ENCODE measurements at places on chromosomes 12 and 14.

DNA sequence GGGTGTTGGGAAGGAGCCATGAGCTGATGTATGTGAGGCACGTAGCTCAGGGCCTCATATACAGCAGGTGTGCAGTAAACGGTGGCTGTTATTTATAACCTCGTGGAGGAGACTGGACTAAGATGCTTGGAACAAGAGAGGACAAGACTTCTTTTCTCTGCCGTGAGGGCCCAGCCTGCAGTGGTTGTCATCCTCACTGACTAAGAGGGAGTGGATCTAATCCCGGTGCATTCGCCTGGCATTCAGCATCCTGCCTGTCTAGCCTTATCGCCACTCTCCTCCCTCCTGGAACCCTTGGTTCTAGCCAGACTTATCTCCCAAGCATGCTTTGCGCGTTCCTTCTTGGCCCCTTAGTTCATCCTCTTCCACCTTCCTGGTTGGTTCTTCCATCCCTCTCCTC is 3.9 kb downstream of the TSPAN9 start:
- no peak for DNase-seq

- DNase-seq = peak; percentile 50
These were observed 15.0 kb downstream of the MDM1 start for GRCh38 chr12:68317047-68317667.

GRCh38 chr14:95313707-95314106 is 6.0 kb downstream of the CLMN start:
- no peak for DNase-seq

DNA sequence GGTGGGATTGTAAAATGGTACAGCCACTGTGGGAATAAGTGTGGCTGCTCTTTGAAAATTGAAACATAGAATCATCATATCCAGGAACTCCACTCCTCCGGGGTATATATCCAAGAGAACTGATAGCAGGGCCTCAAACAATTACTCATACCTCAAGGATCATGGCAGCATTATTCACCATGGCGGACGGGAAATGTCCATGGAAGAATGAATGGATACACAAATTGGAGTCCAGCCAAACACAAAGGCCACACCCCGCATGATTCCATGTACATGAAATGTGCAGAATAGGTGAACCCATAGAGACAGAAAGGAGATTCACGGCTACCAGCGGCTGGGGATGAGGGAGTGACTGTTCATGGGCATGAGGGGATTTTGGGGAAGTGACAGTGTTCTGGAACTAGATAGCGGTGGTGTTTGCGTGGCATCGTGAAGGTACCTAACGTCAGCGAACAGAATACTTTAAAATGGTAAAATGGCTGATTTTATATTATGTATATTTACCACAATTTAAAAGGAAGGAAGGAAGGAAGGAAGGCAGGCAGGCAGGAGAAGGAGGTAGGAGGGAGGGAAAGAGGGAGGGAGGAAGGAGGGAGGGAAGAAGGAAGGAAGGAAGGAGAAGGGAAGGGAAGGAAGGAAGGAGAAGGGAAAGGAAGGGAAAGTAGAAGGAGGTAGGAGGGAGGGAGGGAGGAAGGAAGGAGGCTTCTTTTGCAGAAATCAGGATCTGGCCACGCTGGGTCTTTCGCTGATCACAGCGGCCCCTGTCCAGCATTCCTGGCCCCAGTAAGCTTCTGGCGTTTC is 14.1 kb upstream of the NCOR2 start:
- DNase-seq = no peak

GRCh38 chr14:23883684-23884540 is 69.7 kb upstream of the DHRS4 start:
- DNase-seq = no peak

GRCh38 chr14:24535737-24536136 is 27.7 kb upstream of the CMA1 start:
- no peak for DNase-seq

GRCh38 chr12:93733358-93733757 is 56.2 kb downstream of the CRADD start:
- no peak for DNase-seq

- no peak for DNase-seq
These were observed 134.4 kb downstream of the GXYLT1 start for GRCh38 chr12:42010257-42010656.

GRCh38 chr12:41485203-41485602 is 297.1 kb downstream of the PDZRN4 start:
- DNase-seq = no peak

GRCh38 chr12:6546016-6546415 is 9.8 kb downstream of the IFFO1 start:
- DNase-seq = no peak

- DNase-seq = no peak
These were observed 2.4 kb upstream of the MIPOL1 start for GRCh38 chr14:37195327-37195726.

GRCh38 chr12:122593910-122594309 is 66.9 kb downstream of the KNTC1 start:
- no peak for DNase-seq

DNA sequence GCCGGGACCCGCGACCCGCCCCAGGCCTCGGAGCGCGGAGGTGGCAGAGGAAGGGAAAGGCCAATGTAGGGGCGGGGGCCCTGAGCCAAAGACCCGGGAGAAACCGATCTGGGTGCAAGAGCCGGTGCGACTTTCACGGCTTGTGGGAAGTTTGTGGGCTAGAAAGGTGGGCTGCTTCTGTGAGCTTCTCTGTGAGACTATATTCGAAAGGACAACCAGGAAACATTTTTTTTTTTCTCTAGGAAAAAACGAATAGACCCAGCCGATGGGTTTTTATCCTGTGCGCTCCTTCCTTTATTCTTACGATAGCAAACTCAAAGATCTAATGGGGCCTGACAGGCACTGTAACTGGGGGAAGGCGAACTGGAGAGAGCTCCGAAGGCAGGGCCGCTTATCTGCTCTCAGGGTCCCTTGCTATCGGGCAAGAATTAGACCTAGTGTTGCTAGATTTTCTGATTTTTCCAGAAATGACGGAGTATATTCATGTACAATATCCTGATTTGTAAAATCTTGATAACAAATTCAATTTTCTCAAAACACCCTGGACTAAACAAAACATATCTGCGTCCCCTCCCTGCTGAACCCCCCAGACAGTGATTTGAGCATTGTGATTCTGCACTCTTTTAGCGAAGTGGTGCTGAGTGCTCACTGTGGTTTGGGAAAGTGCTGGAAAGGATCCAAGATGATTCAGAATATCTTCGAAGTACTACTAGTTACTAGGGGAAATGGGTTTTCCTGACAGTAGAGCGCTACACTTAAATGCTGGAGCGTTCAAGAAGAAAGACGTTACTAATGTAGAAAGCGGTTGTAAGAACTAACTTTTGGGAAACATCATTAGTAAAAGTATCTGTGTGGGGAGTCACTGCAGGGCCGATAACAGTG is 563 bp upstream of the STXBP6 start:
- DNase-seq = no peak

- DNase-seq = no peak
These were observed 47.1 kb downstream of the ARF6 start for GRCh38 chr14:49939884-49940510.

DNA sequence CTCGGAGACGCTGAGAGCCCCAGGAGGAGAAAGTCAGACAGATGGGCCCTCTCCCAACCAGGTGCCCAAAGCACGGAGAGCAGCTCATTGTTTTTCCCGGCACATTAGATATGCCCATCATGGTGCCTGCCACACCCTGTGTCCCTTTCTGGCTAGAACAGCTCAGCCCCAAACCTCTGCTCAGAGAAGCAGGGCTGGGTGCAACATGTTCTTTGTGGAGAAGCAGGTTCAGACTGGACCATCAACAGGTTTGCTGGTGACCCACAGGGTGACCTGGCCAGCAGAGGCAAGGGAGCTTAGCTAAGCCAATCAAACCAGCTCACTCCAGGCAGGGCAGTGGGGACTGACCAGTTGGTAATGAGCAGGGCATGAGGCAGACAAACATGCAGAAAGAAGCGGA is 13.4 kb downstream of the RAB15 start:
- DNase-seq = no peak

DNA sequence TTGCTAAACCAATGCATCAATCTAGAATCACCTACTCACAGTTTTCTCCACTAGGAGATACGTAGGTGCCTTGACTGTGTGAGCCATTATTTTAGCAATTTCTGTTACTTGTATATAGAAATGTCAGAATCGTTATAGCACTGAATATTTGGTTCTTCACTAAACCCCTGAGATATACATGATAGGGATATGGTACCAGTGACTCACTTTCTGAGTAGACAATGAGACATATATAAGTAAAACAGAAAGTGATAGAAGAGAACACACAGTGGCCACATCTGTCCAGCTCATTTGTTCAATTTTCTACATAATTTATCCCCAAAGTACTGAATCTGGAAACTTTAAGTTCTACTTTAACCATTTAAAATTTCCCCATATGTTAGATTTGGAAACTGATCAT is 1505.5 kb upstream of the TMEM132C start:
- no peak for DNase-seq

- no peak for DNase-seq
These were observed 41.8 kb upstream of the CORO1C start for GRCh38 chr12:108772891-108773797.

GRCh38 chr14:106343626-106344025 is 817.2 kb downstream of the TMEM121 start:
- DNase-seq = no peak

DNA sequence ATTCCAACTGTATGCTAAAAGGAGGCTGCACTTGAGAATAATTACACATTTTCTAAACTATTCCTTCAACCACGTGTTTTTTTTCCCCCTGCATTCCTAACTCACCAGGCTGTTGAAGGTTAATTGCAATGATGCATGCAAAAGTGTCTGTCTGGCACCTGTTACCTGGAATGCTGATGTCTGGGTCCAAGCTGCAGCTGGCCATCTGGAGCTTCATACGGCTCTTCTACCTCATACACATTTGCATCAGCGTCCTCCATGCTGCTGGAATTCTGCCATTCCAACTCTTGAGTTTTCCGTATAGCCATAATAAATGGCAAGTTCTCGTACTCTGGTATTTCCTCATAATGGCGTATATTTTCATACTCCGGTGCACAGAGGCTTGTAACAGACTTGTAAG is 8.6 kb downstream of the FGD6 start:
- DNase-seq = no peak

DNA sequence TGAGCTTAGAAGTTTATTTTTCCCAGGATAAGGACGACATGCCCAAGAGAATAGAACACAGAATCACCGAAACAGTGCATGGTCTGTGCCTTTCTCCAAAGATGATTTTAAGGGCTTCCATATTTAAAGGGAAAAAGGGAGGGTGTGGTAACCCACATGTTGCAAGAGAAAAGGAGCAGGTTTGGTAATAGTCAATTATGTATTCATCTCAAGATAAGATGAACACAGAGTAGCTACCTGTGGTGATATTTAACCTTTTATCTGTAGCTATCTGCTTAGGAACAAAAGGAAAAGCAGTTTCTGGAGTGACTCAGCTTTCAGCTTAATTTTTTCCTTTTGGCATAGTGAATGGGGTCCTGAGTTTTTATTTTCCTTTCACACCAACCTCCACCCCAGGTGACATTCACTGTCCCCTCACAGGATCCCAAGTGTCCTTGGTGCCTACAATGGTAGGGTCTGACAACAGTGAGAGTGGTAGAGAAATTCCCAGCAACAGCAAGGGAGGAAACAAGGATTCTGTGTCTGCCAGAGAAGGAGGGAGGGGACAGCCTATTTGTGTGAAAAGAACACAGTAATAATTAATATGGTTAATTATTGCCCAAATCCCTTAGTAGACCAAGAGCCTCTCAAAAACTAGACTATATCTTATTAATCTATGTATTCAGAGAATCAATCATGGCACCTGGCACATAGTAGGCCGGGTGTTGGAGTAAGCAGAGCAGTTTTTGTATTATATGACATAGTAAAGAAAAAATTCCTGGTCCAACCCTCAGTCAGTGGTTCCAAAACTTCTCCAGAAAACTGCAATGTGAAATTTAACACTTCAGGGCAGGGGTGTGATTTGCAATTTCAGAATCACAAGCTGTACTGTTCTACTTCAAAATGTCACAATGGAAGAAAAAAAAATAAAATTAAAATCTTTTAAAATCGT is 154.5 kb downstream of the PHLDA1 start:
- no peak for DNase-seq

- DNase-seq = no peak
These were observed 174.9 kb downstream of the BCAT1 start for GRCh38 chr12:24773996-24774395.

DNA sequence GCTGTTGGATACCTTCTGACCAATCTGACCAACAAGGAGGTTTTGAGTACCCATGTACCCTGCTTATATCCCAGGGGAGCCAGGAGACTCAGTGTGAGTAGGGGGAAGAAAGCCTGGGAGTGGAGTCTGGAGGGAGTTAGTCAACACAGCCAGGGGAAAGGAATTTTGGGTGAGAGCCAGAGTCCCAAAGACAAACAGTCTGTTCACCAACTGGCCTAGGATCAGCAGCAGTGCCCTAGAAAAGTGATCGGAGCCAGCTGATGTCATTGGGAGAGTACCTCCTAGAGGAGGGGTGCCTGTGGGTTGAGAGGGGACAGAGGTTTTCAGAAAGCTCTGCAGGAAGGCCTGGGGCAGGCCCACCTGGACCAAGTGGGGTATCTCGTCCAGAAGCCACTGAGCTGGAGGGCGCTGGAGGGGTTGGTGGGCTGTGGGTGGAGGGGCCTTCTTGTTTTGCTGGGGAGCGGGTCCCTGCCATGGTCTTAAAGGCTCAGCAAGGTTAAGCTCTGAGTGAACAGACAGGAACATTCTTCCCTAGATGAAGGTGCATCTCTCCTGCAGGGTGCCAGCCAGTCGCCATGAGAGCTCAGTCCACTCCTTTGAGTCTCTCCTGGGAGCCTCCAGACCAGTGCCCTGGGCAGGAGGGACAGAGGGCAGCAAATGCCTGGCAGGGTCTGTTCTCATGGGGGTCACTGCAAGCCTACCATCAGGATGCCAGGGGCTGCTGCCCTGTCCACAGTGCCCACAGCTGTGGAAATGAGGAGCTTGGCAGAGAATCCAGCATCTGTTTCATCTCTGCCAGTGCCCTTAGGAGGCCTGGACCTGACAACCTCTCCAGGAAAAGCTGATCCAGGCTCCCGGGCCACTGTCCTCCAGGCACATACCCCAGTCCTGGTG is 63.6 kb downstream of the CHGA start:
- DNase-seq = no peak
